ENCODE measurements at places on chromosomes 5 and 9.

- DNase-seq, result no peak
Observed at GRCh38 chr5:128632264-128632663, 94.2 kb upstream of the FBN2 start.

- DNase-seq, result peak; percentile 84
Observed at GRCh38 chr9:419571-420171, 205.0 kb downstream of the DOCK8 start.

- no peak for DNase-seq
Observed at GRCh38 chr9:75780185-75780584, 110.3 kb upstream of the PCSK5 start.

DNA sequence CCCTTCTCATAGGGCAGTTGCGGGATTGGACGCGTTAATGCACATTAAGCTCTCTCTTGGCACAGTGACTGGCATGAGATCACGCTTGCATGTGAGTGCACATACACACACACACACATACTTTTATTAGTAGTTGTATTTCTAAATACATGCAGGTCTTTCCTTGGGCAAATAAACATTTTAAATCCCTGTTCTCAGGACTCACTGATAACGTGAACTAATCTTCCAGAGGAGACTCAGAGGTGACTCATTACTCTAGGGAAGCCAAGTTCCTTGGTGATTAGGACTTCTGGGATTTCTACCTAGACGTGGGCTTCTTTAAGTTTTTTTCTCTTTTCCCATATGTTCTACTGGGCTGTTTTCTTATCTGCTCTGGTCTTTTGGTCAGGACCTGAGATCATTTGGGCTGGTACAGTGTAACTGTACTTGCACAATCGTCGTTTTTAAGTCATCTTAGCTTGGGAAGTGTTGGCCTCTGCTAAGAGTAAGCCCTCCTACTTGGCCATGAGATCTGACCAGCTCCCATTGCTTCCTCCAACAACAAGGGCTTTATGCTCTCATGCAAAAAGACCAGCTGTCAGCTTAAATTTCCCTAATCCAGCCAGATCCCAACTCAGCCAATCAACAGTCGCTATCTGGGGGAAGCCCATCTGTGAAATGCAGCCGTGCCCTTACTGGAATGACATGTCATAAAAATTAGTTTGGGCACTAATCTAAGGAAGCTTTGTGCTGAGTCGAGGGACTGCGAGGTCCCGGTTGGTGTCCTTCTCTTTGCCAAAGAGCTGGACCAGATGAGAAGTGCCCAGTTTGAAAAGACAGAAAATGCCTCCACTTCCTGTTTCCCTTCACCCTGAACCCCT, 176.4 kb upstream of the ANKRD55 start:
- DNase-seq, result peak; percentile 75

- no peak for DNase-seq
Observed at GRCh38 chr5:110753600-110753999, 14.8 kb downstream of the SLC25A46 start.

DNA sequence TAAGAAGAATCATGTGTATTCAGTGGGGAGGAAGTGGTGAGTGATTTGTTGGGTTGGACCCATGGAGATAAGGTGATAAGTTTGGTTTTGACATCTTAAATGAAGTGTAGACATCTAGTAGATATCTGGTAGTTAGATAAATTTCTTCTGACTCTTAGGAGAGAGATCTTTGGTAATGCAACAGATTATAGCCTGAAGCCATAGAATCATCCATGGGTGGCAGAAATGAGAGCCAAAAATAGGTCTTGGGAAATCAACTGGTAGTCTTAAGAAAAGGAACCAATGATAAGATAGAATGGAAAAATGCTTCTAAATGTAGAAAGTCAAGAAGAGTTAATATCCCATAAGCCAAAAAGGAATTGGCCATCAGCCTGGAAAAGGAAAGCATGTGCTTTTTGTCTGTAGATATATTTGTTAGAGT, 532.7 kb upstream of the GRAMD2B start:
- DNase-seq, result no peak

GRCh38 chr9:133788819-133789717, 50.9 kb upstream of the SARDH start:
- DNase-seq, result no peak

- DNase-seq, result no peak
Observed at GRCh38 chr9:129282272-129282671, 104.2 kb upstream of the IER5L start.
